Activated CD4-positive, alpha-beta T cell treated with anti-CD3 and anti-CD28 coated beads, Interleukin-2, Interleukin-6, amounts not matched to agents 100 ng/mL and 50 ng/mL, durations not matched to agents 16 hours and 8 hours (primary cell): ENCODE measurements at places on chromosomes 3 and 15.

DNA sequence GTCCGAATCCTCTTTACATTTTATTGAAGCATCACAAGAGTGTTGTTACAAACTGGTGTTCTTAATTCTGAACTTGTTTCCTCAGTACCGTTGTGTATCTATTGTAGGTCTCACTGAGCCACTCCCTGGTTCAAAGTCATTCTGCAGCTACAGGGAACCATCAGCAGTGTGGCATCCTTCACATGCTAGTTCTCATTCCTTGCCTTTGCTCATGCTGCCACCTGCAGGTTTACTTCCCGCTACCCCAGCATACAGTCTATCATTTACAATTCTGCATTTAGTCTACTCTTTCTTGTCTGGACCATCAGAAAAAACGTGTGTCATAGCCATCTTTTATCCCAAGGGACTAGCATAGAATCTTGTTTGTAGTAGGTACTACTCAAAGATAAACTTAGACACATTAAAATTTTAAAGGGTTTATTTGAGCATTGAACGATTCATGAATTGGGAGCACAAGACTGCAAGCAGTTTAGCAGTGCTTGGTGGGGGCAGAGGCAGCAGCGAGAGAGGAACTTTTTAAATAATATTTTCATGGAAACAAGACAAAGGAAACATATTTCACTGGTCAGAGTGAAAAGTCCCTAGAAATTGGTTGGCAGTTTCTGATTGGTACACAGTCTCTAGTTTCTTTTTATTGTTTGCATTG, 402.1 kb downstream of the CADM2 start:
- DNase-seq = peak; percentile 23

- DNase-seq = peak; percentile 71
Observed at GRCh38 chr3:39346785-39347585, 17.5 kb downstream of the CCR8 start.

DNA sequence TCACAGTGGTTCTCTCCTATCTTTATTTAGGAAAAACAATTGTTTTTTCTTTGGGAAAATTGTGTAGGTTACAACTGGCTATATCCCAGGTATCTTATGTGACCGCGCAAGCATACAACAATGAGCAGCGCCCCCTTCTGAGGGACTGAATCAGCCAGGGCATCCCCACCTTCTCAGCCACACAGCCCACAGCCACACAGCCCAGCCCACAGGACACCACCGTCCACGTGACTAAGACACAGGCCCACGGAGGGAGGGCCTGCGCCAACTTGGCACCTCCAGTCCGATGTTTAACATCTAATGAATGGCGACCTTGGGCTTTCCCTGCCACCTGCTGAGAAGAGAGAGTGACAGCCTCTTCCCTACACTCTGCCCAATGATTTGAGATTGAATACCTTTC, 68.1 kb downstream of the ATP10A start:
- no peak for DNase-seq

DNA sequence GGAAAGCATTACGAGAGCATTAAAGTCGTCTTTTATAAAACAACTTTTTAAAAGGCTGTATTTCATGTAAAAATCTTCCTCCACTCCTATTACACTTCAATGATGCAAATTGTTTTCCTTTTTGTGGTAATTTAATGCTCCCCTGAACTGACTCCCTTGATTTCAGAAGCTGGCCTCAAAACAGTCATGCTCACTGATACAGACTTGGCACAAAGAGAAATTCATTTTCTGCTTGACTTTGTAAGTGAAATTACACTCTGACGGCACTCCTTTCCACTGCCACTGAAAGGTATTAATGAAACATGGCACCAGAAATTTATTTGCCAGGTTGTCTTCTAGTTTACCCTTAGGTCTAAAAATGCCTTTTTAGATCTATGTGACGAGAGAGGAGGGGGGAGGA, 215.5 kb downstream of the LRRC3B start:
- no peak for DNase-seq

DNA sequence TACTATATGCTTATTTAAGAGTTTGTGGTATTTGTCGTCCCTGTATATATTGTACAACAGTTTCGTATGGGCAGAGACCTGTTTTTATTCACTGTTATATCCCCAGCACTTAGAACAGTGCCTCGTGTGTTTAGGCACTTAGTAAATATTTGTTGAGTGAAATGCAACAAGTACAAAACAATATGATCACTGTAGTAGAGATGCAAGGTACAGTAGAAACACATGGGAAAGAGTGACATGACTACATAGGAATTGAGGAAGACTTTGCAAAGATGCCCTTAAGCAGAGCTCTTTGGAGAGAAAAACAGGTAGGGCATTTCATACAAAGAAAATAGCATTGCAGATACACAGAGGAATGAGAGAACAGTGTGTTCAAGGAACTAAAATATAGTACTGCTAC, 18.3 kb downstream of the RASA2 start:
- no peak for DNase-seq

DNA sequence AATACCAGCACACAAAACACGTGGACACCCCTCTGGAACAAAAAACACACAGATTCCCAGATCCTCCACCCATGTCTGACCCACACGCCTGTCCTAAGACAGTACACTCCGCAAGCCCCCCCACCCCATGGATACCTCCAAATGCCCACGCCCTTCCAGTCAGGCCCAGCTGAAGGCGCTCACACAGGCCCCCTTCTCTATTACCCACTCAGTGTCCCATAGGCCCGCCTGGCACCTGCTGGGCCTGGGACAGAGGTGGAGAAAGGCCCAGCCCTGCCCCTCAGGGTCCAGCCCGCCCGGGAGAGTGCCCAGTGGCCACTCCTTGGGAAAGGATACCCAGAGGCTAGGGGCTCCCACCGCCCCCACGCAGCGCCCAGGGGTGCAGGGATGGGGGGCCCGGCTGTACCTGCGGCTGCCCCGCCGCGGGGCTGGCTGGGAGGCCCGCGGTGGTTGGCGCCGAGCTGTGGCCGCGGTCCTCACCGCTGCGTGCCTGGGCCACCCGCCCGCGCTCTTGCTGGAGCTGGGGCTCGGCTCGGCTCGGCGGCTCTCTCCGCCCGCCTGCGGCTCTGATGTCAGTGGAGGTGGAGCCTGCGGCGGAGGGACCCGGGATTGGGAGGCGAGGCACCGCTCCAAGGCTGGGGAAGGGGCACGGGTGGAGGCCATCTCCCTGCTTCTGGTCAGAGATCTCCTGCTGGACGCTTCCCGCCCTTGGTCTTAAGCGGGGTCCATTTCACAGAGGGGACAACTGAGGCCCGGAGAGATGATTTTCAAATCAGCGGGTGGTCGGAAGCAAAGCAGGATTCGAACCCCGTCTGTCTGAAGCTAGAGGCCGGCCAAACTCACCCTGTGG, at the start of gene CAMK1:
CAMK1 (minus strand) TSS at position 522 of the 850 bp plus-strand sequence. CDS start 2,198 bp downstream, outside the sequence.
- peak; percentile 77 for DNase-seq

GRCh38 chr3:186782542-186783057, 777 bp upstream of the EIF4A2 start:
- DNase-seq = no peak

GRCh38 chr3:59878038-59878427, 828.2 kb upstream of the CFAP20DC start:
- no peak for DNase-seq

- DNase-seq = no peak
Observed at GRCh38 chr3:140243575-140243974, 308.6 kb downstream of the CLSTN2 start.

DNA sequence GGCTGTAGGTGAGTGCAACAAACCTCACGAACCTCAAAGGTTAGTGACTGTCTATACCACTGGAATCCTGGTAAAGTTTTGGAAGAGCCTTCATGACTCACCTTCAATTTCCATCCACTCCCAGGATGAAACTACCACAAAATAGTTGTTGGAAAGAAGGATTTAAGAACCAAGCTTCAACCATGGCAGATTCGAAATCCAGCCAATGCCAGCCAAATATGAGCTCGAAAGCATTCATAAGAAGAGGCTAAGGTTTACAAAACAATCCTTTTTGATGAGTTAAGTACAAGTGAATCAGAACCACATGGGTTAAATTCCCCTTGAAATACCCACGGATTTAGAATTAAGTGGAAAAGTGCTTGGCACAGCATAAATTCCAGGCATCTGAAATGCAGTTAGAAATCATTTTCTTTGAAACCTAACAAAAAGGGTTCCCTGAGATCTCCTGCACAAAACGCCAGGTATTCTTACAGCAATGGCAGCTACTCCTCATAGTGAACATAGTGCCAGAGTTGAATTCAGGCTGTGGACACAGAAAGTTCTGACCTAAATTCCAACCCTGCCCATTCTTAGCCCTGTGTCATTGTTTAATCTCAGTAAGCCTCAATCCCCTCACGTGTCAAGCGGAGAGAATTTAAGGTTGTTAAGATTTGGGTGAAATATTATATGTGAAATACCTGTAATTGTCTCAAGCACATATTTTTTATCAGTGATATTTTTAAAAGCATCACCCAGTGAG, 89.2 kb downstream of the FBN1 start:
- no peak for DNase-seq

DNA sequence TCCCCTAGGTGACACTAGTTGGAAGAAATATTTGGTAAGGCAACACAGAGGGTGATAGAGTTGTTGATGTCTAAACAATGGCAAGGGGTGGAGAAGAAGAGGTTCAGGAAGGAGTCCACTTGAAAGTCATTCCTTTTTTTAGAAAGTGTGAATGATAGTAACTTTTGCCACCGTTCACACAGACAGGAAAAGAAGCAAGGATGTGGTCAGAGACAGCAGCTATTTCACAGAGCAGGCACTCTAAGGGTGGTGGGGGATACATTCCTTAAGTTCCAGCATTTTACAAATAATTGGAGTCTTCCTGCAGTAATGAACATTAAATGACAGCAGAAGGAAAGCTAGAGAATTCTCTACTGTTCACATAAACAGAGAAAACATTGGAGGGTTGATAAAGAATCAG, 75.4 kb upstream of the ZNF385D start:
- no peak for DNase-seq

DNA sequence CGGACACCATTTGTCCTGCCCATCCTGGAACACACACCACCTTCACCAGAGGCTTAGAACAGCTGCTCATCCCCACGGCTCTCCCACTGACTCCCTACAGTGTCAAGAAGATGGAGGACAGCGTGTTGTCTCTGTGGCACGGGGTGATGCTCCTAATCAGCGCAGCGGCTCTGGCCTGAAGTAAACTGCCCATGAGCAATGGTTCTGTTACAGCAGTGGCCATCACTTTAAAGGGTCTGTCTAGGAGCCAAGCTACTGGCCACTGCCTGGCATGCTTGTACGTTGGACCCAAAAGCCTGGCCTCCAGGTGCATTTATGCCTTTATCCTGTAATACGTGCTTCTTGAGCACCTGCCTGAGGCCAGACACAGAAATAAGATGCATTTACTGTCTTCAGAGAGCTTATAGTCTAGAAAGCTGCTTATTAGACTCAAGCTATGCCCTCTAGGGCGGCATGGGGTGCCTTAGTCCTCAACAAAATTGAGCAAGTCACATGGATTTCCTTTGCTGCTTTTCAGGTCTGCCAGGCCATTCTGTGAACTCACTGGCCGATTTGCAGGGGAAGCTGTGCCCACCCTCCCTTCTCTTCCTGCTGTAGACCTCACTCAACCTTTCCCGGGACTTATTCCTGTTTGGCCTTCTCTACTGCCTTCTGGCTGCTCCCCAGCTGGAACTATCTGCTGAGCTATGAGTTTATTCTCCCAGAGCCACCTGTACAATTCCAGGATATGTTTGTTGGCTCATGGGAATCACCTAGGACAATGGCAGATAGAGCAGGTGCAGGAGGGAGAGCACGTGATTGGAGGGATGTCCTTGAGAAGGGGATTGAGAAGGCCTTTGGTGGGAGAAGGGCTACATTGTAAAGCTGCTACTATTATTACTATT, 51.9 kb downstream of the STARD5 start:
- no peak for DNase-seq

GRCh38 chr3:11059799-11060115, 67.2 kb downstream of the SLC6A1 start:
- DNase-seq = no peak

- no peak for DNase-seq
Observed at GRCh38 chr3:56094170-56094569, 374.1 kb downstream of the ERC2 start.

GRCh38 chr3:65811892-65812291, 226.8 kb downstream of the MAGI1 start:
- DNase-seq = no peak

DNA sequence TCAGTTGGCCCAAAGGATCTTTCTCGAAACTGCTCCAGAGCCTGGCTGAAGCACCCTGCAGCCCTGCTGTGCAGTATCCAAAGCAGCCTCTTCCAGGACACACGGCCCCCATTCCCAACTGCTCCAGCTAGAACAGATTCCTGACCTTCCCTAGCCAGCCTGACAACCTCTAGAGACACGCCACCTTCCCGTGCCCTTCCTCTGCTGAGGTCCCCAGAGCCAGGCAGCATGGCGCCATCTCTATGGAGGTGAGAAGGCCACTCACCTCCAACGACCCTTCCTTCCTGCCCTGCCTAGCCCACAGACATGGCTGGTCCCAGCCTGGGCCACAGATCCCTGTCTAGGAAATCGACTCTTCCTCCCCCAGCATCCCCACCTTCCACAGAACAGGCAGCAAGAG, 3.1 kb downstream of the KIF7 start:
- no peak for DNase-seq

DNA sequence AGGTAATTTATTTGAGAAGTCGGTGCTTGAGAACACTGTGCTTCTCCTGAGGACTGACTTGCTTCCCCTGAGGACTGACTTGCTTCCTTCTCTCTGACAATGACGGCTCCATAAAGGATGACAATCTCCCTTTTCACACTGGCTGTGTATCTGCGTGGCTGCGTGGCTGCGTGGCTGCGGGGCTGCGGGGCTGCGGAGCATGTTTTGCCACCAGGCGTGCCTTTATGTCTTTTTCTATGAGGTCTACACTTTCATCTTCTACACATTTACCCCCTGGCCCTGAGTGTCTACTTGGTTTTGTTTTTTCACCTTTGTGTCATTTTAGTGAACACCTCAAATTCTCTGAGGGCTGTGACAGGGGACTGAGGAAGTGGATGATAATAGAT, 89.9 kb downstream of the XXYLT1 start:
- DNase-seq = no peak

DNA sequence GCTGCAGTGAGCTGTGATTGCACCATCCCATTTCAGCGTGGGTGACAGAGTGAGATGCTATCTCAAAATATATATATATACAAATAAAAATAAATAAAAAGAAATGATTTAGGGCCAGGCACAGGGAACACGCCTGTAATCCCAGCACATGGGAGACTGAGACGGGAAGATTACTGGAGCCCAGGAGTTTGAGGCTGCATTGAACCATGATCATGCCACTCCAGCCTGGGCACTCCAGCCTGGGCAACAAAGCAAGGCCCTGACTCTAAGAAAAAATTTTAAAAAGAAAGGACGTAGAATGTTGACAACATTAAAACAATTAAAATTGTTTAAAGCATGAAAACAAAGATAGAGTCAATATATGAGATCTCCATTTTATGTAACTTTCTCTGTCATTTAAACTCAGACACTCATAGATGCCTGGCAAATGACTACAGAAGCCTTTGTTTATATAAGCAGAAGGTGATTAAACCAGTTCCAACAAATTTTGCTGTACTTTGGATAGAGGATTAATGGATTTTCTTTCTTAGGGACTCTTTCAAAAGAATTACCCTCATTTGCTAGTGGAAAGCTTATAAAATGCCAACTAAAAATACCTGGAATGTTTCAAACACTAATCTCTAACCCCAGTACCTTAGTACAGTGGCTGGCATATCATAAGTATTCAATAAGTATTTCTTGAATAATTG, 10.7 kb upstream of the TRPM7 start:
- DNase-seq = no peak
